Amygdala (tissue), 56 donors: ENCODE measurements at places on chromosomes 11 and 22.

GRCh38 chr11:6708876-6709275 lies 25.7 kb upstream of the MRPL17 start:
- no peak for DNase-seq

- no peak for DNase-seq
Observed at GRCh38 chr11:119991669-119992068, 146.2 kb downstream of the TRIM29 start.

- no peak for DNase-seq
Observed at GRCh38 chr11:92931746-92932422, 37.6 kb upstream of the MTNR1B start.

- DNase-seq, result no peak
Observed at GRCh38 chr11:9787981-9788521, 124.2 kb downstream of the SWAP70 start.

GRCh38 chr11:128198216-128198772 lies 389.1 kb downstream of the ETS1 start:
- no peak for DNase-seq

DNA sequence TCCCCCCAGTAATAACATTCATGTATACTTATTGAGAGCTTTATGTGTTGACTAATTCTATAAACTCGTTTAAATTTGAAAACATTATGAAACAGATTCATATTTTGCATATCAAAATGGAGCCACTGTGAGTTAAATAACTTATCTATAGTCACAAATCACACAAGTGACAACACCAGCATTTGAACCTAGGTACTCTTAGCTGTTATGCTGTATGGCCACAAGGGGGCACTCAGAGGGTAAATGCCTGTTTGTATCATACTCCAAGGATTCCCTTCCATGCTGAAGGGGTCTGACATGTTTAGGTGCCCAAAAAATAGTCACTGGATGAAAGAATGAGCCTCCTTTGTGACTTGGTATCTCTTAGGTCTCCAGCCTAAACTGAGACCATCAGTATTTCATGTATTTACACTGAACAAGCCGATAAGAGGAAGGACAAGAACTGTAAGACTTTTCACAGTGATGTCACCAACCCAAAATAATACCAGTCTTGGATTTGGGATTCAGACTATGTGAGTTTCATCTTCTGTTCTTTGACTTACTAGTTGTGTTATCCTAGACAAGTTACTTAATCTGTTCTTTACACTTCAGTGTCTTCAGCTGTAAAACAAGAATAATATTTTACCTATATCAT lies 12.2 kb upstream of the OR52D1 start:
- no peak for DNase-seq

DNA sequence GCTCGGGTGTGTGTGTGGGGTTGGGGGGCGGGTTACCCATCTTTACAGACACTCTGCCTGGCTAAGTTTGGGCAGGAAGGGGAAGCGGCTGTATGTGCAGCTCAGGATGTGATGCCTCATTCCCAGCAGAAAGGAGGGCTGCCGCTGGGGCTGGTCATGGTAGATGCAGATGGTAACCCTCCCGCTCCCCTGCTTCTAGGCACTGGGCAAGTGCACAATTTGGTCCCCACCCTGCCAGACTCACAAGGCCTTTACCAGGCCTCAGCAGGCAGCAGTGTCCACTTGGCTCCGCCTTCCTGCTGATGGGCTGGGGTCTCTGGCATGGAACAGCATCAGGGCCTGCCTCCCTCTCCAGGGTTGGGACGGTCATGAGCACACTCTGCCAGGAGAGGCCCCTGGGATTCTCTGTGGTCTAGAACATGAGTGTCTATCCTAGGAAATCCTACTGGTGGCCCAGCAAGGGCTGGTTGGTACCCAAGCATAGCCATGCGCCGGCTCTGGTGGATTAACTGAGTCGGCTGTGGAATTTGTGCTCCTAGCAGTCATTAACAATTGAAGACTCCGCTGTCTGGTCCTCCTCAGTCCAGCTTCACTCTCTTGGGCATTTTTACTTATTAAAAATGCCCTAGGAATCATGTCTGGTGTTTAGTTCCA lies 4.2 kb downstream of the LMO1 start:
- no peak for DNase-seq
